ENCODE measurements at places on chromosomes 2 and 18.

GRCh38 chr2:192010073-192010472 is 163.2 kb upstream of the CAVIN2 start:
- no peak for DNase-seq

DNA sequence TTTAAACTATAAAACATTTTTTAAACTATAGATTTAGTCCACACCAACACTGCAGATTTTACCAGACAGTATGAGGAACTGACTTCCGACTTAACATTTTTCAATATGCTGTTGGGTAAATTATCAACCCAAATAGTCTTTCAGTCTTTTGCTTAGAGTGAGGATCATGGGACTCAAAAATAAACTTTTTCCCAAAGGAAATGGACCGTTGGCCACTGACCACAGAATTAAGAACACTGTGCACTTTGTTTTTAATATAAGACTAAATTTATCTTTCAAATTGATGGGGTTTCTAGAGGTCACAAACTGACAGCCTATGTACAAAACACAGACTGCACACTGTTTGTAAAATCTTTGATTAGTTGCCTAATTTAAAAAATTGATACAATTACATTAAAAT is 44.9 kb downstream of the FIGN start:
- DNase-seq: no peak

GRCh38 chr2:133490411-133490980 is 77.8 kb downstream of the NCKAP5 start:
- DNase-seq: no peak

DNA sequence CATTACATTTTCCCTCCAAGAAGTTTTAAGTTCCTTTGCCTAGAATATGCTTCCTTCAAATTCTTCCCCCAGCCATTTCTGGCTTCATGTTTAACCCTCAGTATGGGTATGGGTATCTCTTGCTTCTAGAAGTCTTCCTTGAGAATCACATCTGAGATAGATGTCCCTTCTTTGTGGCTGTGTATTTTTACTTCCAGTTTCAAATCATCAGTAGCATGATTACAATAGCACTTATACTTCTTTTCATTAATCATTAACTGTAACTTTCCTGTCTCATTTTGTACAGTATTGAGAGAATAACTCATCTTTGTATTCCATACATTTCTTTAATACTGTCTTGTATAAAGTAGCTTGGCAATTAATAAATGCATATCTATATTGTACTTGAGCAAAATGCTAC is 17.3 kb upstream of the PDE1A start:
- DNase-seq: no peak

GRCh38 chr2:118223992-118224894 is 136.0 kb downstream of the INSIG2 start:
- DNase-seq: peak; percentile 3

DNA sequence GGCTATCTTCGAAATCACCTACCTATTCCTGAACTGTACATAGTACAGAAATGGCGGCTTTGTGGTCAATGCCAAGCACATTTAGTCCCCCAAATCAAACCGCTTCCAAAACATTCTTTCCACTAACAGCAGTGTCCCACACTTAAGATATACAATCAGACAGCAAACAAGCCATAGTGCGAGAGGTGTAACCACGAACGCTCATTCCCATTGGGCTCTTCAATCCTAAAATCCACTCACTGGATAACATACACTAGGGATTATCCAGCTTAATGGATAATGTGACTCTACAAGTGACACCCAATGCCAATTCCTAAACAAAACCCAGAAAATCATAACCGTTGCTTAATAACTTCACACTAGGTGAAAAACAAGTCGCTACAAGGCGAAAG is 2.0 kb downstream of the XPO1 start:
- DNase-seq: no peak

- DNase-seq: no peak
Observed at GRCh38 chr2:119683713-119684443, 4.9 kb downstream of the TMEM177 start.

DNA sequence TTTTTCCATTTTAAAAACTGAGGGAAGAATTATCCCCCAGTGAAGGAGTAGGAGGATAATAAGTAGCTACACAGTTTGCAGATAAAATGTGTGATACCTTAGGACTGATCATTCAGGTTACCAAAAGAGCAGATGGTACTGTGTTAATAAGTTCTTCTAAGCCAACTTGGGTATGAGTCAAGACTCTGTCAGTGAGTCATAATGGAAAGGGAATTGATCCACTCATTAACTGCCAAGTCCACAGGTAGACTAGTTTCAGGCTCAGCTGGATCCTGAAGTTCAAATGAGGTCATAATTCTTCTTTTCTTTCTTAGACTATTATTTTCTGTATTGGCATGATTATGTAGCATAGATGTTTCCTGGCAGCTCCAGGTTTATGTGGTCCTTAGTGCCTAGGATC is 142.4 kb upstream of the ALPP start:
- no peak for DNase-seq

- no peak for DNase-seq
Observed at GRCh38 chr18:48714873-48715272, 176.0 kb downstream of the CTIF start.

GRCh38 chr2:240412975-240413812 is 22.3 kb upstream of the GPC1 start:
- DNase-seq: no peak

DNA sequence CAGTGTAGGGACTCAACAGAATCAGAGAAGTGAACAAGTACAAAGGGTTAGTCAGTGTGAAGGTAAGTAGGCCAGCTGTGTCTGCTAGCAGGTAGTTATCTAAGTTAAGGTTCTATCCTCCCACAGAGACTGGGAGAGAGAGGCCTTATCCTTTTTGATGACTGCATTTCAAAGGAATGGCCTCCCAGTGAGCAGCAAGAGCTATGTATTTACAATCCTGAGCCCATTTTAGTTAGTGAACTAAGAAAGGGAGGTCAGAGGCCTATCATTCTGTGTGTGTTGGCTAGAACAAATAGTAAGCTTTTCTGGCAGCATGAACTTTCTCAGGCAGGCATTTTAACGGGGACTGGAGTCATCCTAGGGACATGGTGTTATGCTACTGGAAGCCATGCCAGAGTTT is 182.9 kb downstream of the VWC2L start:
- DNase-seq: no peak

DNA sequence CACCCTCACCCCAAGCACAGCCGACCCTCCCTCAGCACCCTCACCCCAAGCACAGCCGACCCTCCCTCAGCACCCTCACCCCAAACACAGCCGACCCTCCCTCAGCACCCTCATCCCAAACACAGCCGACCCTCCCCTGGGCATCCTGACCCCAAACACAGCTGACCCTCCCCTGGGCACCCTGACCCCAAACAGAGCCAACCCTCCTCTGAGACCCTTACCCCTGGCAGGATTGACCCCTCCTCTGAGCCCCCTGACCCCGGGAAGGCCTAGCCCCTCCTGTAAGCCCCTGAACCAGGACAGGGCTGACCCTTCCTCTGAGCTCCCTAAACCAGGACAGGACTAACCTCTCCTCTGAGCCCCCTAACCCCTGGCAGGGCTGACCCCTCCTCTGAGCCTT is 84.4 kb upstream of the RAB6C start:
- no peak for DNase-seq

DNA sequence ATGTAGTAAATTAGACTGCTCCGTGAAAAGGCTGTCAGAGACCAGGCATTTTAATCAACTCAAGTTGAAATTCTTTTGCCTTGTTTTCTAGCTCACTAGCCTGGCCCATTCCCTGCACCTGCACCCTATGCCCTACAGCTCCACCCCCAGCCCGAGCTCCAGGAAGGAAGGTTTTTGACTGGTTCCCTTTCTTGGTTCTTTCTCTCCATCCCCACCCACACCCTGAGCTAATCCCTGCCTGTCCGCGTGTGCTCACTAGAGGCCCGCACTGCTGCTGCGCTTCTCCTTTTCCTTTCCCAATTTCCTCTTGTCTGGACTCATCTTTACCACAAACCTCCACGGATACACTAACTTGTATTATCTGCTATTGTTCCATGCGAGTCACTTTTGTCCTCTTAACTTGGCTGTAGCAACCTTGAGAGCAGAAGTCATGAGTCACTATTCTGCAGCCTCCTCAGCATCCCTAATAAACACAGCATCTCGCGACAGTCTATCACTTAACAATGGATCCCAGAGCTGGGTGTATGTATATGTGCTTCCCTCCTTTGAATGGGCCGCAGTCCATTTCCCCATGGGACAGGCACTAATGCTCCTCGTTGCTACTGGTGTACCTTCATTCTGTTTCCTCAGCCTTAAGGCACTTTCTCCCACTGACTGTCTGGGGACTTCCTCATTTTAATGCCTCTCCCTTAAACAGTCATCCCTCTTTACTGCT is 36.5 kb downstream of the COLEC12 start:
- no peak for DNase-seq

GRCh38 chr2:191215666-191216065 is 29.5 kb upstream of the MYO1B start:
- DNase-seq: no peak

DNA sequence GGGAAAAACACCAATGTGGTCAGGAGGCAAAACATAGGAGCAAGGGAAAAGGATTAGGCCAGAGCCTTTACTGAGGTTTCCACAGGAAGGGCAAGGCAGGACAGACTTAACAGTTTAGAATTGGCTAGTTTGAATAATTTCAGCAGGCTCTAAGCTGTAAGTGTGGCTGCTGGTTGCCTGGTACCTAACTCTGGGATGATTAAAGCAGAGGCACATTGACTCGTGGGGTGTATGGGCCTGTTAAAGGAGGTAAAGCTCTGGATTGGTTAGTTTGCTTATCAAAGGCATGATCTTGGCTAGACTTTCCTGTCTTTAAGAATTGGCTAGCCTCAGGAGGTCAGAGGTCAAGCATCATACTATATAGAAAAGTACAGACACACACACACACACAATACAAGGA is 132.6 kb downstream of the SPAG16 start:
- DNase-seq: no peak

GRCh38 chr18:73232933-73233332 is 365.1 kb upstream of the NETO1 start:
- DNase-seq: no peak

DNA sequence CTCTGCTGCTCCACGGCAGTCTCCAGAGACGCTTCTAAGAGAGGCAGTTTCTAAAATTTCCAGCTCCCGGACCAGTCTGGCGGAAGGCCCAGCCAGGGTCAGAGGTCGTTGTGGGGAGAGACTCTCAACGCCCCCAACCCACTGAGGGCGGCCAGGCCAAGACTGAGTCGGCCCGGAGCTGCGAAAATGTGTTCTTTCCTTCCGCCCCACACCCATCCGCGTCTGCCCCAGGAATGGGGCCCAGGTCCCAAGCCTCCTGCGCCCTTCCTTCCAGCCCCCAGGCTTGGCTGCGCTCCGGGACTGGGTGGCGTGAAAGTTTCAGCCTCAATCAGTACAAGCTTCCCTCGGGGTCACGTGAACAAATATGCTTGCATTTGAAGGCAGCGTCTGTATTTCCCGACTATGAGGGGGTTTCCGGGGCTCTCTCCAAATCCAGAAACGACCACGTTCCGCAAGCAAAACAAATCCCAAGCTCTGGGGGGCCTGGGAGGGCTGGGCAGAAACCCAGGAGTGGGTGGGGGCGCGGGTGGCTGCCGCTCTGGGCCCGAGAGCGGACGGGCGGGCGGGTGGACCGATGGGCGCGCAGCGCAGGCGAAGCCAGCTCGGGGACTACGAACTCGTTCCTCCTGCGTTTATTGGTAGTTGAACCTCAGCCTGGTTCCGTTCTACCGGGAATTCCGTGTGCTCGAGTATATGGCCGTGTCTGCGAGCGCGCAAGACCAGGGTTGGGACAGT is 3.3 kb downstream of the HOXD3 start:
- DNase-seq: no peak

GRCh38 chr18:12057419-12058039 is 36.1 kb upstream of the ANKRD62 start:
- DNase-seq: no peak

GRCh38 chr2:226802573-226802972 is 3.0 kb upstream of the IRS1 start:
- DNase-seq: no peak
